ENCODE measurements at places on chromosomes 1 and 21.

- no peak for DNase-seq
Observed at GRCh38 chr1:226691247-226691646, 47.8 kb downstream of the ITPKB start.

GRCh38 chr1:114195819-114196218 lies 42.1 kb upstream of the SYT6 start:
- DNase-seq, result no peak

DNA sequence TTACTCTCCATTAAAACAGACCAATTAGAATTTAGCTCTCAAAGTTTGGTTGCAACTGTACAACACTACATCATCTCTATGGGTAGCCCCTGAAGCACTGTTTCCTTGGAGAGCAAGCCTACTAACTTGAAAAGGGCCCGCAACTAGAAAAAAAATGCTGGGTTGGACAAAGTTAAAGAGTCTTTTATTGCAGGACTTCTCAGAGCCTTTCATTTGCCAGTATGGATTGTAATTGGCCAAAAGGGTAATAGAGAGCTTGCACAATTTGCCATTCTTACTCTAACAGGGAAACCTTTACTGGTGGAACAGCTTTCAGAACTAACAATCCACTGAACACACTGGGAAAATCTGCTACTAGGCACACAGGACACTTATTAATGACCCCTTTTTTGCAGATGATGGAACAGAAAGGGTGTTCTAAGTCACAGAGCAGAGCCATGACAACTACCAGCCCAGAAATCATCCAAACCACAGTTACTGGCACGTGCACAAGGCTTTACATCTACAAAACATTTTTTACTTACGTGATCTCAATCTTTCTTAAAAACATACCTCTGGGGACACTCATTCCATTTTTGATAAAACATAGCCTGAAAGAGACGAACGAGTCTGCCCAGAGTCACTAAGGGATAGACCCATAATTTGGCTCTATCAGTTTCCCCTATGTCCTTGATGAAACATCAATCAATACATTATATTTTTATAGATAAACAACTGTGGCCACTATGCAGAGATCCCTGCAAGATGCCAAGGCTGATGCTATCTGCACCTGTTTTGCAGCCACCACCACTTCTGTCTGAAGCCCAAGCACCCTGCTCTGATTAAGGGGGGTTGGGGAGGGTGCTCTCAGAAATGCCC lies 176.3 kb upstream of the EDN2 start:
- no peak for DNase-seq

DNA sequence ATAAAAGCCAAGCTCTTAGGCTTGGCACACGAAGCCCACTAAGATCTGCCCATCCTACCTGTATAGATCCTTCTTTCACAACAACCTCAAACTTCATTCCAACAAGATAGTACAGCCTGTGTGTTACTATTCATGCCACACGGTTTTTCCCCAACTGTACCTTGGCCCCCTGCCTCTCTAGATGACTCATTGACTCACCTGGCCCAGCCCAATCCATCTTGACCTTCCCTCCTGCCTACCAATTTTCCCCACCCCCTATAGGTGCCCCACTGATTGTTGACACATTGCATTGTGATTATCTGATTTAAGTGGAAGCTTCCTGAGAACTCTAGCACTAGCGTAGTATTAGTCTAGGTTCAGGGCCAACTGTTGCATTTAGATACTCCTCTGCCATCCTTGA lies 2.0 kb upstream of the CD101 start:
- DNase-seq, result no peak

- no peak for DNase-seq
Observed at GRCh38 chr1:16293538-16293937, 56.6 kb upstream of the CPLANE2 start.

- no peak for DNase-seq
Observed at GRCh38 chr21:33036430-33037162, 10.9 kb downstream of the OLIG2 start.

DNA sequence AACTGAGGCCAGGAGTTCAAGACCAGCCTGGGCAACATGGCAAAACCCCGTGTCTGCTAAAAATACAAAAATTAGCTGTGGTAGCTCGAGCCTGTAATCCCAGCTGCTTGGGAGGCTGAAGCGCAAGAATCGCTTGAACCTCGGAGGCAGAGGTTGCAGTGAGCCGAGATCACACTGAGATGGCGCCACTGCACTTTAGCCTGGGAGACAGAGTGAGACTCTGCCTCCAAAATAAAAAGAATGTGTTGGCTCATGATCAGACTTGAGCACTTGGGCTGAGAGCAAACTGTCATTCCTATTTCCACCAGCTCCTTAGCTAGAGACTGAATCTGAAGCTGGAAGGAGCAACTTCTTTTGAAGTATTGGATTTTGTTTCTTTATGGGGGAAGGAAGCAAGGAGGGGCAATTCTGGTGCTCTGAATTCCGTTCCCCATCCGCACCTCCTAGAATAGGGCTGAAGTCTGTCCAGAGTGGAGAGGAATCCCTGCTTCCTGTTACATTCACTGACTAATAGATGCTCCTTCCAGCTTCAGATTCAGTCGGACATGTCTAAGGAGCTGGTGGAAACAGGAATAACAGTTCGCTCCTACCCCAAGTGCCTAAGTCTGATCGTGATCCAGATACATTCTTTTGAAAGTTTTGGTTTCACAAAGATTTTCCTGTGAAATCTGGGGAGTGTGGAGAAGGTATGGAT lies 3.8 kb downstream of the ZNF672 start:
- no peak for DNase-seq

GRCh38 chr1:144551543-144552424 lies 40.9 kb upstream of the PPIAL4F start:
- no peak for DNase-seq

Measured in NCI-H510A (cell line).